ENCODE measurements at places on chromosomes 2 and 18.

- DNase-seq = no peak
Measured at GRCh38 chr2:68412127-68412819, 47.2 kb downstream of the PLEK start.

- no peak for DNase-seq
Measured at GRCh38 chr2:133235968-133236367, 332.3 kb downstream of the NCKAP5 start.

DNA sequence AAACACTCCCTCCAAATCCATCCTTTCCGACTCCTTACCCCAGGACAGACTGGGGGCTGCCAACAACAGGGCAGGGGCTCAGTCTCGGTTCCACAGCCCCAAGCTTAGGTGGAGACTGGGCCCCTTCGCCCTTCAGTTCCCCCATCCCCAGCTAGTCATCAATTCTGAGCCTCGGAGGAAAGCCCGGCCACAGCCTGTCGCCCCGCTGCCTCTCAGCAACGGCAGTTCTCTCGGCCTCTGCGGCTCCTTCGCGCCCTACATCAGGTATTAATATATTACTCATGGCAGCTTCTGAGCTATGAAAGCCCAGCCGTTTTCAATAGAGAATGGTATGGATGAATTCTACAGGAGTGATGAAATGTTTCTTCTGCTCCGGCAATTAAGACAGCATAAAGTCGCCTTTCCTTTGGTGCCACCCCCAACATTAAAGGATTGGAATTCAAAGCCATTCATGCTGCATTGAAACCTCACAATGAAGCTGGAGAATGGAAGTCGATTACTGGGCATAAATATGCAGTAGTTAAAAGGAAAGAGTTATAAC lies 2.8 kb downstream of the HDAC4 start:
- no peak for DNase-seq

GRCh38 chr2:197136452-197136851 lies 174.1 kb downstream of the ANKRD44 start:
- DNase-seq = no peak

DNA sequence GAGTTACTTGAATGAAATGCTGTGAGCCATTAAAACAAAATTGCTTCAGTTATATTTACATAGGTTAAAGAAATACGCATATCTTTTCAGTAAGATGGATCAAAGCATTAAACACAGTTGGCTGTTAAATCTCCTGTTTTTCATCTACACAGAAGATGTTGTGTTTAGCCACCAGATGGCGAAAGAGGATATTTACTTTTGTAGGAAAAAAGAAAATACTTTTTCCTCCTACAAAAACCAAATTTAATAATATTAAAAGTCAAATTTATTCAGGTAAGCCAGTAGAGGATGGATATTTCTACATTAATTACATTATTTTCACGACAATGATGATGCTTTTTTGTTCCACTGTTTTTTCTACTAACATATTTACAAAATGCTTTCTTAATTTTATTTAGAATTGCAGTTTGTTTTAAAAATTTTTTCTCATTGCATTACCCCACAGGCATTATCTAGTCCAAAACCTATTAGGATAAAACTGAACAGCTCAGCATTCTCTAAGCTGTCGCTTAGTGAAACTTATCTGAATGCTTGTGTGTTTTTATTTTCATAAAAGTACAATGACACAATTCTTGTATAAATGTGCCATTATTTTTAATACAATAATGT lies 173.7 kb downstream of the ASXL3 start:
- no peak for DNase-seq

DNA sequence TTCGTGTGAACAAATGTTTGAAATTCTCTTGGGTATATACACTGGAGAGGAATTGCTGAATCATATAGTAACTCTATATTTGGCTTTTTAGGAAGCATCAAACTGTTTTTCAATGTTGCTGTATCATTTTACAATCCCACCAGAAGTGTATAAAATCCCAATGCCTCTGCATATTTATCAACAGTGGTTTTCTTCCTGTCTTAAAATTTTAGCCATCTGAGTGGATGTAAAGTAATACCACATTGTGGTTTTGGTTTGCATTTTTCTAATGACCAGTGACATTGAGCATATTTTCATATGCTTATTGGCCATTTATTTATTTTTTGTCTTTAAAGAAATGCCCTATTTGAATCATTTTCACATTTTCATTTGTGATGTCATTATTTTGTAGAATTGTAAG lies 22.8 kb upstream of the LRP1B start:
- no peak for DNase-seq

DNA sequence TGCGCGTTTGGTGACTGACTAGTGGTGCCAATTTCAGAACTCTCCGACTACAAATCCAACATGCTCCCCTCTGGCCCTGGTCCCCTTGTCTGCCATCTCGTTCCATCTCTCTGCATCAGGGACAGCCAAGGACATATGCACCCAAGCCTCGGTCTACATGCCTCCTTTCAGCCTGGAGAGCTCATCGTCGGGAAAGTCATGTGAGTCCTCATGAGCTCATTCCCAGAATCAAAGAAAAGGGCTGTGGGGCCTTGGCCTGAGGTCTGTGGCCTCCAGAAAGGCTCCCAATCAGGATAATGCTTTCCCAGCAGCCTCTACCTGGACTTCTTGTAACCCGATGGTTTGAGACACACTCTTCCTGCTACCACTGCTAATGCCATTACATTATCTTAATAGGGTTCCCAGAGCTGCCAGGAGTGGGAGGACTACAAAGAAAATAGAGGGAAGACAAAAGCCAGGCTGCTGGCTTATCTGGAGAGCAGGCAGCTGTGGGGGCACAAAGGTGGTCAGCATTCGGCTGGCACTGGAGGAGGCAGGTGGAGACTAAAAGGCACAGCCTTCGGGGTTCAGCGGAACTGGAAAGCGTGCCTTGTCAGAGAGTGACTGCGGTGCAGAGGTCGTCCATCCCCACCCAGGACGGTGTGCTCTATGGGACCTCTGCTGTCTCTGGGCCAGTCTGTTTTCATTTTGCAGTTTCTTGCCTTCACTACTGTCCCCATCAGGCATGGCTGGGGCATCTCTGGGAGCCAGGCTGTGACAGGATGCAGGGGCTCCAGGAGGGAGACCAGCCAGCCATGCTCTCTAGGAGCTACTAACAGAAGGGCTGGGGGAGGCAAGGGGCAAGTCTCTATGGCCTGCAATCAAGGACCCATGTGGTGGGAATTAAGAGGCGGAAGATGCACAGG lies 104.4 kb upstream of the SMAD2 start:
- DNase-seq = no peak
